ENCODE measurements at places on chromosomes 3 and 15.

DNA sequence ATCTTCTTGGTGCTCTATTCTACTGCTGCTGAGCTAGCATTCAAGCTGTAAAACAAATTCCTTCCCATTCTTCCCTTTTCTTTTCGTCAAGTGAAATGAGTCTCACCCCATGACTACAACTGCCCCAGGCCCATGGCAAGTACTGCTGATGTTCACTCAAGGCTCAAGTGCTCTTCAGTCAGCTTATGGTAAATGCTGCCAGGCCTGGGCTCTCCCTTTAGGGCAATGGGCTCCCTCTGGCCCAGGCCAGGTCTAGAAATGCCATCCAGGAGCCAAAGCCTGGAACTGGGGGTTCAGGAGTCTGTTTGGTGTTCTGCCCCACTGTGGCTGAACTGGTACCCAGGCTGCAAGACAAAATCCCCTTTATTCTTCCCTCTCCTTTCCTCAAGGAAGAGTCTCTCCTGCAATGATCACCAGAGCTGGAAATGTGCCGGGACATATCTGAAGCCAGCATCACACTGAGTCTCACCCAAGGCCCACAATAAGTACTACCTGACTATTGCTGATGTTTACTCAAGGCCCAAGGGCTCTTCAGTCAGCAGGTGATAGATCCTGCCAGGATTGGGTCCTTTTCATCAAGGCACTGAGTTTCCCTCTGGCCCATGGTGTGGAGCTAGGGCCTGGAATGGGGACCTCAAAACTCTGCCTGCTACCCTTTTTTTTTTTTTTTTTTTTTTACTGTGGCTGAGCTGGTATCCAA, 205.0 kb upstream of the STAC start:
- DNase-seq = no peak

- no peak for DNase-seq
Measured at GRCh38 chr3:139202959-139203349, 140.9 kb upstream of the MRPS22 start.

DNA sequence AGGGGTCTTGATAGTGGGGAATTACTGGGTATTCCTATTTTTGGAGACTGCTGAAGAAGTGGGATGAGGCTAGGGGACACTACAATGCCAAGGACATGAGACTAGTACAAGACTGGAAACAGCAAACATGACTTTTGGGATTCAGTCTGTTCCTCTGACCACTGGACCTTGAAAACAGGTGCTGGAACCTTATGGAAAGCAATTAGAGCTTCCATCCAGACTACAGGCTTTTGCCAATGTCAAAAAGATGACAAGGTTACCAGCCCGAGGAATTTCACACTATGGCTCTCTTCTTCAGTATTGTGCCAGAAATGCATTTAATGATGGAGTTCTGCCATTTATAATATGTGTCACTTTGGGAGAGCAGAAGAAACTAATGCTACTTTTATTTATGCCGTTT, 282.6 kb downstream of the GAP43 start:
- DNase-seq = no peak

DNA sequence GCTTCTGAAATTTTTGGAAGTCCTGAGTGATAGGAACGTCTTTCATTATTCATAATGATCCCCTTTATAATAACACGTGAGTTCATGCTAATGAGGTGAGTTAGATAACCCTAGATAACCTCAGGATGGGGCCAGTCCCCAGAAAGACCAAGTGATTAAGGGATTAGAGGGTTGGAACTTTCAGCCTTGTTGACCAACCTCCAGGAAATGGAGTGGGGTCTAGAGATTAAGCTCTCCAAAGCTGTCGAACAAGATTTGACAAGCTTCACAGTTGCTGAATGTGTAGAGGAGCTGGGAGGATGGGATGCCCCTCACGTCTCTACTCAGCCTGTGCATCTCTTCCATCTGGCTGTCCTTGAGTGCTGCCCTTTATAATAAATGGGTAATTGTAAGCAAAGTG, 107.1 kb downstream of the ZMAT3 start:
- no peak for DNase-seq

- no peak for DNase-seq
Measured at GRCh38 chr15:31482122-31482922, 155.7 kb downstream of the KLF13 start.

DNA sequence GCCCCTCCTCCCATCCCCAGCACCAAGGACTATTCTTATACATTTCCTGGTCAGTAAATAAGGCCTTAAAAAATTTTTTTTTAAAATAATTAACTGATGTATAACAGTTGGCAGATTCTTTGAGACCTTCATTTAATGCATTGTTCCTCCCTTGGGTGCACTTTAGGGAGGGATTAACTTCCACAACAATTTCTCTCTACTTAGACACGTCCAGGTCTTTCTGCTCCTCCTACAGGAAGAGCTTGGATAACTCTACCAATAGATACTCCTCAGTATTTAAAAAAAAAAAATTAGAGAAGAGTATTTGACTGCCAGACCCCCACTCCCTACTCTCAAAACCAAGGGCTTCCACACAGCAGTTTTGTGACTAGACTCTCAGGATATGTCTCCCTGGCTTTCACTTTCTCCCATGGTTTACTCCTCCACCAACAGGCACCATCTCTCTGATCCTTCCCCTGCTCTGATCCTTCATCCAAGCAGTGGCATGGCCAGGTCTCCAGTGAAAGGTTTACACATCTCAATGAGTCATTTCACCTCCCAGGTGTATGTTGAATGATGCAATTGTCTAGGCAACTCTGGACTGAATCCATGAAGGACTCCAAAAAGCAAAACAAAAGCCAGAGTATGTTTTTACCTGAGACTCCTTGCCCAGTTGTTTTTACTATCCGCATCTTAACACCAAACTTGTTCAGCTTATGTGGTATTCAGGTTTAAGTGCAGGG, 7.4 kb downstream of the ZIC4 start:
- no peak for DNase-seq

DNA sequence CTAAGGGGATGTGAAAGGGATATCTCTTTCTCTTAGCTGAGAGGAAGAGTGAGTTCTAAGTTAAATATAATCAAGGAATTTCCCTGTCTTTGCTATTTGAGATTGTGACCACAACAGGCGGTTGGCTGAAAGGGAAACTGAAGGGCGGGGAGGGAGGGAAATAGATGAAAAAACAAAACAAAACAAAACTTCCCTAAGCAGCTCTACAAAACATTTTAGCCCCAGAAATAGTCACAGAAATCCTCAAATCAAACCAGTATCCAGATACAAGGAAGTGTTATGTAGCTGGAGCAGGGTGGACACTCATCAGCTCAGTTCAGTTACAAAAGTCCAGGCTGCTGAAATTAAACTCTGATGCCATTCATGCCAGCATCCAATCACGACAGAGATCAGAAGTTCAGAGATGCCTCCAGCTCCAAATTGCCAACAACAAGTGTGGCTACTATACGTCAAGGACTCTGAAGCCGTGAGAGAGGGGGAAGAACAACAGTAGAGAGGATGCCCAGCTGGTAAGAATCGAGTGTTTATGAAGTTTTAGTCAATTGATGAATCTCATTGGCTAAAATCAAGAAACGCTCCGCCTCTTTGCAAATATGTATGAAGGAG, 319 bp upstream of the TP63 start:
- no peak for DNase-seq

DNA sequence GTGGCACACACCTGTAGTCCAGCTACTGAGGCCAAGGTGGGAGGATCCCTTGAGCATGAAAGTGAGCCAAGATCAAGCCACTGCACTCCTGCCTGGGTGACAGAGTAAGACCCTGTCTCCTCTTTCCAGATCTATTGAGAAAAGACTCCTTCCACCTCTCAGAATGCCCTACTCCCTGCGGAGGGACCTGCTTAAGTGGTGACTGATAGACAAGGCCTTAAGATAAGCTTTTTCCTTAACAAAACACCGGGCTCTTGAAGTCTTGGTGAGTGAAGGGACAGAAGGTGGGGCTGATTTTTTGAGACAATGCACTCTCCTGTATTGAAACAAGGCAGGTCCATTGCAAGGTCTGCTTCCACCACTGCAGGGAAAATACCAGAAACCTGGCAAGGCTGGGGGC, 338.4 kb upstream of the FRG2C start:
- DNase-seq = no peak

- DNase-seq = no peak
Measured at GRCh38 chr3:186121968-186122367, 13.1 kb upstream of the ETV5 start.

GRCh38 chr3:87161417-87161816, 65.7 kb upstream of the CHMP2B start:
- no peak for DNase-seq

GRCh38 chr3:105359098-105359762, 7.5 kb upstream of the ALCAM start:
- DNase-seq = peak; percentile 7

- no peak for DNase-seq
Measured at GRCh38 chr15:98699591-98700424, 51.5 kb downstream of the IGF1R start.

DNA sequence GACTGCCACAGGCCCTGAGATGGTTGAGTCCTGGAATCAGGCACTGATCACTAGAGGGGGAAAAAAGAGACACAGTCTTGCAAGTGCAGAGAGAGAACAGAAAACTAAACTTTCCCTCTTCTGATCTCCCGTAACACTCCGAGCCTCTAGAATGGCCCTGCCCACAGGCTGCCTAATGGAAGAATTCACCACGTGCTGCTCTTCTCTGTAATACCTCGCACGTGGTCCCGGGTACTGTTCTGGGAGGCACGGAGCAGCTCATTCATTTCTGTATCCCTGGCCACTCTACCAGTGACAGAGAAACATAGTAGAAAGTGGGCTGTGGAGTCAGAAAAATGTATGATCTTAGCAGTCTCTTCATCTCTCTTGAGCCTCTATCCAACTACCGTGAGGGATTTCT, 30.4 kb downstream of the VGLL4 start:
- DNase-seq = no peak

- DNase-seq = no peak
Measured at GRCh38 chr3:180870008-180870699, 42.3 kb upstream of the FXR1 start.

- DNase-seq = no peak
Measured at GRCh38 chr3:148896062-148896461, 31.0 kb downstream of the CPA3 start.

DNA sequence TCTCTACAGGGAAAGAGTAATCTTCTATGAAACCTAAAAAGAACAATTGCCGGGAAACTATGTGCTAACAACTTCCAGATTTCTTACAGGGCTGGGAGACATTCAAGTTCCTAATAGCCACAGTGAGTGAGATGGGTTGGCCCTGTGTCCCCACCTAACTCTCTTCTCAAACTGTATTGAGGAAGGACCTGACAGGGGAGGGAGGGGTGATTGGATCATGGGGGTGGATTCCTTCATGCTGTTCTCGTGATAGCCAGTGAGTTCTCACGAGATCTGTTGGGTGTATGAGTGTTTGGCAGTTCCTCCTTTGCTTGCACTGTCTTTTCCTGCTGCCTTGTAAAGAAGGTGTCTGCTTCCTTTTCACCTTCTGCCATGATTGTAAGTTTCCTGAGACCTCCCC, 958.7 kb downstream of the AGBL1 start:
- peak; percentile 17 for DNase-seq

GRCh38 chr3:188294823-188295487, 141.0 kb downstream of the LPP start:
- no peak for DNase-seq

DNA sequence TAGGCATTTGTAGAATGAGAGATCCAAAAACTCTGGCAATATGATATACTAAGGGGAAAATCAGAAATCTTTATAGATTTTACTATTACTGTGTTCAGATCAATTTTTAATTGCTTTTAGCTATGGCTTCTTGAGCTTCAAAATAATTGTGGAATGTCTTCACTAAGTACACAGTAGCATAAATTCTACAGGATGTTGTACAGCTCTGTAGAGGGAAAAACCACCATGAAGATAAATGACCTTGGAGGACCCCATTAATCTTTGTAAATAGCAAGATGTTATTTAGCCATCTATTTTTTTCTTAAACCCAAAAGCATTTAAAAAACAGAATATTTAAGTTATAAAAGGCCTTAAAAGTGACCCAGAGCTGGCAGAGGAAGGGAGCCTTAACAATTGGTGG, 43.9 kb upstream of the FNDC3B start:
- no peak for DNase-seq

GRCh38 chr3:115922681-115923347, 299.5 kb downstream of the GAP43 start:
- DNase-seq = peak; percentile 12

- DNase-seq = no peak
Measured at GRCh38 chr3:3545360-3545759, 253.9 kb upstream of the LRRN1 start.

- no peak for DNase-seq
Measured at GRCh38 chr3:48434591-48435222, 4.8 kb upstream of the PLXNB1 start.

DNA sequence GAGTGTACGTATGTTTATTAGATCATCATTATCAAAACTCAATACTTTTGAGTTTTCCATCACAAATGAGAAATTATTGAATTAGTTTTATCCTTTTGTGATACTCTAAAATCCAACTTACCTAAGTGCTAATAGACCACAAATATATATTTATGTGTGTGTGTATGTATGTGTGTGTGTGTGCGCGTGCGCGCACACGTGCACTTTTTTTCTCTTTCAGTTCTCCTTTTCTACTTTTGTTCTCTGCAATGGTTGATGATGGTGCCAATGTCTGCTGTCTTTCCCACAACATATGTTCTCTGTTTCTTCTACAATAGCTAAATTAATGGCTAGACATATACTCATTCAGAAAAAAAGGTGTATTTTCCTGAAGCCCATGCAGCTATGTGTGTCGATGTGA, 571.6 kb upstream of the ARPP21 start:
- DNase-seq = no peak

GRCh38 chr3:6041894-6042293, 819.0 kb upstream of the GRM7 start:
- no peak for DNase-seq

DNA sequence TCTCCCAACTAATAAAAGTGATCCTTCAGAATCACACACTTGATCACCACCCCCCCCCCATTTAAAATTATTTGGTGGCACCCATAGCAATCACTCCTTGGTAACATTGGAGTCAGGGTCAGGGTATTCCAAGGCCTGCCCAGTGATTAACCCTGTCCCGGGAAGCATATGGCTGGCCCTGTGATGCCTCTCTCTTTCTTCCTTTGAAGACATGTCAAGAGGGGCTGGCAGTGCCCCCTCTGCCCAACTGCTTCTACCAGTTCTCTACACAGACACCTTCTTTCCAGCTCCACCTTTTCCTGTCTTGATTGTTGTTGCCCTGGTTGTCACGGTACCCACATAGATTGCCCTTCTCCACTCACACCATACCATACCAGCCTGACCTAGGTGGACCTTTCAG, 30.9 kb upstream of the MANF start:
- no peak for DNase-seq

DNA sequence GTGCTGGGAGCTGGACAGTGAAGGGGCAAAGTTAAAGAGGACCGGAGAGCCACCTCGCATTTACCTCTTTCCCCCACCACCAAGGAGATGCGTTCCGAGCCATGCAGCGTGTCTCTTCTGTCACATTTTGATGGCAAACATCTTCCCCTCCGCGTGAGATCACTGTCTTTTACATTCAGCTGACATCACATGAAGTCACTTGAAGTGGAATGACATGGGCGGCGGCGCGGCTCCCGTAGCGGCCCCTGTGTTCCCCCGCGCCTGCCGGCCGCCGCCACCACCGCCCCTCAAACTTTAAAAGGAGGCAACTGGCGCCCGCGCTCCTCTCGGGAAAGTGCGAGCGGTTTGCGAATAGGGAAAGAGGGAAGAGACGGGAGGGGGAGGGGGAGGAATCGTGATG, at the start of gene FEZF2:
Gene FEZF2, minus strand, starts transcription at position 336 of the 400 bp plus-strand sequence. CDS start 682 bp downstream, outside the sequence.
- DNase-seq = no peak

GRCh38 chr3:174821477-174821876, 37.7 kb upstream of the NAALADL2 start:
- DNase-seq = no peak

Measured in NB4 (cell line).